ENCODE measurements at places on chromosomes 5 and 9.

- DNase-seq: no peak
Observed at GRCh38 chr9:121889990-121890563, 203.0 kb downstream of the TTLL11 start.

DNA sequence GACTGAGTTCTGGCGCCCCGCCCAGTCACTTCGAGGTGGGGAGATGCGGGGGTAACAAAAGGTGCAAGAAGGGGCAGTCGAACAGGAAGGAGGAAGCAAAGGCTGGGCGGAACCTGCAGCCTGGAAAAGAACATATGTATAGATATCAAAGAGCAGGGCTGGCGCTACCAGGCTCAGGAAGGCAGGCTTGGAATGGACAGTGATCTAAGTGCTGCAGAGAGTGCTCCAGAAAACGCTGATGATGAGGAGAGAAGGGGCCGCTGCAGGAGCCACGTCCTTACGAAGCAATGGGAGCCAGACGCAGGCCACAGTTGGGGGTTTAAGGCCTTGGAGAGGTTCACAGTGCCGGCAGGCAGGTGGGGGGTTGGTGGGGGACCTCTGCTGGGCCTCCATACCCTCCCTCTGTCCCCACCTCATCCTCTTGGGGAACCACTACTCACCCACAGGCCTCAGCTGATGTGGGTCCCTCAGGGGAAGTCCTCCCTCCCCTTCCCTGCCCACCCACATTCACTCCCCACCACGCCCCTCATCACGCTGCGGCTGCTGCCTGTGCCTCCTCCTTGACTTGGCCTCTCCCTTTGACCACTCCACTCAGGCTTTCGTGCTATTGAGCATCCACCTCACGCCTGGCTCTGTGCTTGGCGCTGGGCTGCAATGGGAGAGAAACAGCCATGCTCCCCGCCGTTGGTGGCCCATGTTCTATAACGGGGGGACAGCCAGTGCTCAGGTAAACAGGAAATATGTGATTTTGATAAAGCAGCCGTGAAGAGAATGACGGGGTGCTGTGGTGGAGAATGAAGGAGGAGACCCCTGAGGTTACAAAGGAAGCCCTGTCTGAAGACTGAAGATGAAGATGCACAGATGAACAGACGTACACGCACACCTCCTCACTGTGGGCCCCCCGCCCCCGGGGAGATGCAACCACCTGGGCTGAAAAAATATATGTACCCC, 40.5 kb upstream of the RPL26L1 start:
- DNase-seq: no peak

DNA sequence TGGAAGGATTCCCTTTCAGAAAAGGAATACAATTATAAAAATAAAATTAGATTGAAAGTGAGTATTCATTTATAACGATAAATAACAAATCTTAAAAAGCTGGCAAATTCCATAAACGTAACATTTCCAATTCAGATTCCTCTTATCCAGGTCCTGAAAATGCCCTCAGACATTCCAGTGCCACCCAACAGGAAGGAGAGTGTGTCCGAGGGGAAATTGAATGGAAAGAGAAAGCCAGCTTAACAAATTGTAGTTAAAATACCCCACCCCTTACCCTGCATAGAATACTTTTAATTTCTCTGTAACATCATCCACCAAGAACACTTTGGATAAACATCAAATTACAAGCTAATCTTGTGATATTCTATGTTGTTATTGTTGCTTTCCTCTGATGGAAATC, 72.0 kb downstream of the ARHGEF28 start:
- DNase-seq: no peak

- DNase-seq: no peak
Observed at GRCh38 chr5:77483682-77484081, 8.4 kb downstream of the WDR41 start.

- peak; percentile 95 for DNase-seq
Observed at GRCh38 chr5:5494489-5495402, 72.3 kb downstream of the ICE1 start.

DNA sequence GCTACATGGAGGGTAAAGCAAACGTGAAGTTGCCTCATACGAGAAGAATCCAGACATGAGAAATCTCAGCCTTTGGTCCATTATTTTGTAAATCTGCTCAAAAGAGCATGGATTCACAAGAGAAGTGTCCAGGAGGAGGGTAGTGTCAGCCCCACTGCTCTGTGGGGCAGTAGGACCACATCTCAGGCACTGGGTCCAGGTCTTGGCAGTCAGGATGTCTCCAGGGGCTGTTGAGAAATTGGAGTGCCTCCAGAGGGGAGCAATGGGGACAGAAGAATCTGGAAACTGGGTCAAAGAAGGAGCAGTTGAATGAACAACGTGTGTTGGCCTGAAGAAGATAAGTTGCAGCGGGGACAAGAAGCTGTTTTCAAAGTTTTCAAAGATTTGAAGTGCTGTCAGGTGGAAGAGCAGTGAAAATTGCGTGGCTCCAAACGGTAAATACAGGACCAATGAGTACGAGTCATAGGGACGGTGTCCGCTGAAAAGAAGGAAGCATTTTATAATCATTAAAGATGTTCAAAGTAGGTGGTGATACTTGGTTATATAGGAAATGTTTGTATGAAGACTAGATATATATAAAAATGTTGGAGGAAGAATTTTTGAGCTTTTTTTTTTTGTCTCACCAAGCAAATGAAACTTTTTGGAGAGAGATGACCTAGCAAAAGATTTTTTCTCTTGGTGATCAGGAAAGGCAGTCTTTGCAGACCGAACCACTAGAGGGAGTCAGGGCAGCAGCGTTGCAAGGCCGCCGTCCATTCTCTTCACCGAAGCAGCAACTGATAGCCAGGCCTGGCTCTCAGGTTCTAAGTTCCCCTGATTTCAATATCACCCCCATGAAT, 57.1 kb upstream of the ZBED3 start:
- peak; percentile 86 for DNase-seq

GRCh38 chr5:177426566-177427210, at the start of gene GRK6:
TSS of gene GRK6 (plus strand) at chr5:177426676. CDS start at chr5:177426846, 170 bp downstream.
- peak; percentile 93 for DNase-seq

DNA sequence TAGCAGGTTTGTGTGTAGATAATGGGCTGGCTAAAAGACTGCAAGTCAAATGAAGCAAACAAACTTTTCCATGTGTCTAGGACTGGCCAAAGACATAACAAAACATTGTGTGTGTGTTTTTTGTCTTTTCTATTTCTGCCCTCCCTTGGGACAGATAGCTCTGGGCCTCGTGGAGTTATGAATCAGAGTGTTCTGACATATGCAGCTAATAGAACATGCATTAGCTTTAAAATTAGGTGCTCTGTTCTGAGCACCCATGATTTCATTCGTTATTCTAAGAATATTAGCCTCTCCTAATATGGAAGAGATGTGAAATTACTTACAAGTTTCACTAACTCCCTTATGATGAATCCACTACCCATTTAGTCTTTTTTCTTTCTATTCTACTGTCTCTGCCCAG, 367.3 kb upstream of the PAPPA start:
- no peak for DNase-seq

DNA sequence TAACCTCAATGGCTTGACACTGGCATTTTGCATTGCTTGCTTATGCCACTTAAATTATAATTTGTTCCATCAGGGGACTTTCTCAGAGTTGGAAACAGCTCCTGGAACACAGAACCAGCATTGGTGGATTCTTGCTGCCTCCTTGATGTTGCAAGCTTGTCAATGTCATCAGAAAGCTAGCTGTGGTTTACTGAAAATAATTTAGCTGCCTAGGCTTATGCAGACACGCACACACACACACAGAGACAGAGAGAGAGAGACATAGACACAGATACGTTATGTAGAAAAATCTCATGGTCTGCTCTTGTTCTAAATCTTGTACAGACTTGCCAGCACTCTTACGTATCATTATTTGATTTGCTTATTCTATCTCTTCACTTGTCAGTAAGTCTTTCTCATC, 78.0 kb downstream of the HMHB1 start:
- no peak for DNase-seq

DNA sequence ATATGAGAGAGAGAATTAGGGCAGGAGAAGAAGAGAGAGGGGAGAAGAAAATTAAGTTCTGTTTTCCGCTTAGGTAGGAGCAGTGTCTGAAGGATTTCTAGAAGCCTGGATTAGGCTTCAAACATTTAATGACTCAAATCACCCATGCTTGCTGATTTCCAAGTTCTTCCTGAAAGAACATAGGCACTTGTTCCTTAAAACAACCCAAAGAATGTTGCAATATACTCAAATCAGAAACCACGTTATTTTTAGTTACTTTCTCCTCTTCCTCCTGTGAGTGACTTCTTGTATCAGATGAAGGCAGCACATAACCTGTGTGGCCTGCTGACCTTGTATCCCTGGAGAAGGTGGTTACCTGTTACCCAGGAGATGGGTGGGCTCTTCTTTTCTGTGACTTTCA, 351.5 kb upstream of the KLF4 start:
- no peak for DNase-seq

- no peak for DNase-seq
Observed at GRCh38 chr5:6182271-6182815, 196.0 kb downstream of the MED10 start.

GRCh38 chr5:87340716-87341115, 72.0 kb downstream of the CCNH start:
- DNase-seq: peak; percentile 69

GRCh38 chr5:77693913-77694312, 55.4 kb upstream of the OTP start:
- DNase-seq: no peak

- peak; percentile 73 for DNase-seq
Observed at GRCh38 chr9:111599092-111599954, at the start of gene PTGR1. TSS of gene PTGR1 (minus strand) at chr9:111599647. CDS start at chr9:111597422, 2,225 bp downstream.

DNA sequence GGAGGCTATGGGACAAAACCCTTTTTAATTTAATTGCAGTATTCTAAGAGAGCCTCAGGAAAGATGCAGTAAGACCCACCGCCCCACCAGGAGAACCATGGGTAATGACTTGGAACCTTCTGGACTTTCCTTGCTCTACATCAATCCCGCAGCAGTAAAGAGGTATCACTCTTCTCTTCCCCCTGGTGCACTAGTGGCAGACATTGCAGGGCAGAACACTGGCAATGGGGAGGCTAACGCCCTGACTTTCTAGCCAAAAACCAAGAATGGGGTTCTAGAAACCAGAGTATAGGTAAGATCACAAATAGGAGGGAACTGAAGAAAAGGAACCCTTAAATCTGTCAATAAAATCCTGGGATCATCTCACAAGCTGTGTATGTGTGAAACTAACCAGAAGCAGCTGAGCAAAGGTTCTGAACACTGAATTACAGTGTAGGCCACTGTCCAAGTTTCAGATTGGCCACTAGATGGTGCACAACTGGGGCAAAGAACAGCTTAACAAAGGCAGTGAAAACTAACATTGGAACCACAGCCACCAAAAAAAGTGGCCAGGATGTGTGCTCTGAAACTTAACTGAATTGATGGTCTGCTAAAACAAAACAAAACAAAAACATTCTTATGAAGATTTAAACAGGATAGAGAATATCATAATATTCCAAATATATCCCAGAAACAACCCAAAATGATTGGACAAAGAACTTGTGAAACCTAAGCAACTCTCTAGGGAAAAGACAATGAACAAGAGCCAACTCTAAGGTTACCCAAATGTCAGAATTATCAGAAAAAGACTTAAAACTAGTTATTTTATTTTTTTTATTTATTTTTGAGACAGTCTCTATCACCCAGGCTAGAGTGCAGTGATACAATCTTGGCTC, 6.6 kb upstream of the FAM151B start:
- peak; percentile 82 for DNase-seq

DNA sequence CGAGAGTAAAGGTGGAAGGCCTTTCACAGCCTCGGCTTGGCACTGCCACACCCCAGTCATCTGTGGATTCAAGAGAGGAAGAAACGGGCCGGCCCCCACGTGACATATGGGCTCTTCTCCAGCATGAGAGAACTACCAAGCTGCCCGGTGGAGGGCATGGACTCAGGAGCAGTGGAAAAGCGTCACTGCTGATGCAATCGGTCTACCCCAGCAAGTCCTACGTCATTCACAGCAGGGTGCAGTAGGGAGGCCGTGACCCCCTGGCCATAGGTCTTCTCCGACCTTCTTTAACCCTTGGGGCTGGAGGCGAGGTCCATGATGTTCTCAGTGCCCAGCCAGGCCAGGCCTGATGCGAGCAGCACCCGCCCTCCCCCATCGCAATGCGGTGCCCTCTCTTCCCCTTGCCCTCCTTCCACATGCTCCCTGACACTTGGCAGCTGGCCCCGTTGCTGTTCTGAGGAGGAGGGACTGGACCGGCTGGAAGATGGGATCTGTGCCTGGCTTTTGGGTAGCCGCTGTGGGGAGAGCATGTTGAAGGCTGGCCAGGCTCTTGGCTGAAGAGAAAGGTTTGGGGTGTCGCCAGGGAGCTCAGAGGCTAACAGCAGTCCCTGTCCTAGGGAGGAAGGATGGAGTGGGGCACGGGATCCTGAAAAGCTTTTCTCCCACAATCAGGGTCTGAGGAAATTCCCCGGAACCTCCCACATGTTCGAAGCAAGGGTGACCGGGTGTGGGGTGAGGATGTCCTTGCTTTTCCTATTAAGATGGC, 89.8 kb downstream of the LIFR start:
- no peak for DNase-seq

DNA sequence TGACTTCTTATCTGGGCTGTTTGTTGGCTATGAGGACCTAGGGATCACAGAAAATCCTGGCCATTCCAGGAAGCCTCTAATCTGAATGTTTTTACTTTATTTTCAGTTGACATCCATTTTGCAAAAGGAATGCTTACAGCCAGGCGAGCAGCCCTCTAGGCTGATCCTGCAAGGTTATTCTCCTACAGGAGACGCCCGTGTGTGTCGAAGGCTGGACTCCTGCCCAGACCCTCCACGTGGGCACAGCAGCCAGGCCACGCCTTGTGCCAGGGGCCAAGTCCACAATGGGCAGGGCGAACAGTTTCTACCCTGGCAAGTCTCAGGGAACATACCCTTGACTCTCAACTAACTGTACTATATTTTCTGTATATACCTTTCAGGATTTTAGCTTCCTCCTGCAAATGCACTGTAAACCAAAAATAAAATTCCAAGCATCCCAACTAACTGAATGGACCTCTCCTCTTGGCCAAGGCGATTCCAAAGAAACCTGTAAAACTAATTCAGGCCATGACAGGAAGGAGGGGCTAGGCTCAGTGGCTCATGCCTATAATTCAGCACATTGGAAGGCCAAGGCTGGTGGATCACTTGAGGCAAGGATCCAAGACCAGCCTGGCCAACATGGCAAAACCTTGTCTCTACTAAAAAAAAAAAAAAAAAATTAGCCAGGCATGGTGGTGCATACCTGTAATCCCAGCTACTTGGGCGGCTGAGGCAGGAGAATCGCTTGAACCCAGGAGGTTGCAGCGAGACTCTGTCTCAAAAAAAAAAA, 5.7 kb downstream of the CMBL start:
- DNase-seq: no peak

GRCh38 chr5:125410537-125411070, 664.2 kb upstream of the ZNF608 start:
- DNase-seq: no peak

DNA sequence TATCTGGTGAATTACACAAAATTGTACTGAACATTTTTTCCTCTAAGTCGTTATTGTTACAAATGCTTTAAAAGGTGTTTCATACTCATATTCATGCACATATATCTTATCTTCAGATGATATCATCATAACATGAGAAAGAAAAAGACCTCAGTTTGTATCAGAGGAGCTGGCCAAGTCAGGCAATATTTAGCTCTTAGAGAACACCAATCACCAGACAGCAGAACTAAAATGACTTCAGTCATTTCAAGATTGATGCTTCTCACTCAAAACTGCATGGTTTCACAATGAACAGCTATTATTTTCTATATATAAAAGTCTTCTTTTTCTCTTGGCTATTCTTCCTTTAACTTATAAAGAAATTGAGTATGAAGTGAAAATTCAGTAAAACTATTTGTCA, 44.6 kb downstream of the TSSK1B start:
- DNase-seq: no peak

GRCh38 chr9:14216612-14217194, 97.2 kb downstream of the NFIB start:
- DNase-seq: no peak

Data from activated CD4-positive, alpha-beta T cell treated with anti-CD3 and anti-CD28 coated beads, Interleukin-2, amount 10 ng/mL, durations not matched to agents 24 days and 14 days (primary cell).